ENCODE measurements at places on chromosomes 5 and 9.

GRCh38 chr9:133658442-133659431 is 22.6 kb downstream of the DBH start:
- DNase-seq: peak; percentile 81

- peak; percentile 59 for DNase-seq
Measured at GRCh38 chr9:96655198-96655851, at the start of gene PRXL2C. PRXL2C (minus strand) TSS chr9:96655317; CDS start chr9:96655281, 36 bp downstream.

- DNase-seq: no peak
Measured at GRCh38 chr9:131113655-131114054, 11.7 kb upstream of the NUP214 start.

DNA sequence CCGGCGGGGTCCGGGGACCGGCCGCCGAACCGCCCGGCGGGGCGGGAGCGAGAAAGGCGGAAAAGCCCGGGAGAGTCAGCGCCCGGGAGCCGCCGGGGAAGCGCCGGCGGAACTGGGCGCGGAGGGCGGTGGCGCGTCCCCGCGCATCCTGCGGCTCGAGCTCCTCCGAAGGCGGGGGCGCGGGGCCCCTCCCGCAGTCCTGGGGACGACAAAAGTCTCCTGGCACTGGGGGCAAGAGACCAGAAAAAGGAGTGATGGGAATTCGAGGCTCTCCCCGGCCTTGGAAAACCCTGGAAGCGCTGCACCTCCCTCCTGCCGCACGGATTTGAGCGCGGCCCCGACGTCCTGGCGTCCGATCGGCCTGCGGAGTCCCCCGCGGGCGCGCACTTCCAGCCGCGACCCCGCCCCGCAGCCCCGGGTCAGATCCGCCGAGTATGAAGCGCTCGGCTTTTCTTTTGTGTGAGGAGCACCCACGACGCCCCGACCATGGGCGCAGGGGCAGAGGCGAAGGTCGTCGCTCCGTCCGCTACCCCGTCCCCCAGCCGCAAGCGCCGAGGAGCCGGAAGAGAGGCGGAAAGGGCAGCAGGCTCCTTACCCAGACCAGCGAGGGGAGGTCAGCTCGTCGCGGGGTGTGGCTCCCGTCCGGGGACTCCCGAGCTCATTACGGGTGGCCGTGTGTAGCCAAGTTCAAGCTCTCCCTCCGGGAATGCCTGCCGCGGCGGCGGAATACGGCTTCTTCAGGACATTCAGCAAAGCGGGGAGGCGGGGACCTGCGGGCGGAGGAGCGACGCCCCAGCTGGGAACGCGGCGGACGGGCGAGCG is at the start of gene EPB41L4A:
TSS of gene EPB41L4A (minus strand) at position 114 of the 822 bp plus-strand sequence. CDS start 238 bp downstream, outside the sequence.
- DNase-seq: peak; percentile 53

- no peak for DNase-seq
Measured at GRCh38 chr9:120393386-120394057, 186.4 kb downstream of the CDK5RAP2 start.

- no peak for DNase-seq
Measured at GRCh38 chr9:132319421-132320110, 35.2 kb downstream of the SETX start.

DNA sequence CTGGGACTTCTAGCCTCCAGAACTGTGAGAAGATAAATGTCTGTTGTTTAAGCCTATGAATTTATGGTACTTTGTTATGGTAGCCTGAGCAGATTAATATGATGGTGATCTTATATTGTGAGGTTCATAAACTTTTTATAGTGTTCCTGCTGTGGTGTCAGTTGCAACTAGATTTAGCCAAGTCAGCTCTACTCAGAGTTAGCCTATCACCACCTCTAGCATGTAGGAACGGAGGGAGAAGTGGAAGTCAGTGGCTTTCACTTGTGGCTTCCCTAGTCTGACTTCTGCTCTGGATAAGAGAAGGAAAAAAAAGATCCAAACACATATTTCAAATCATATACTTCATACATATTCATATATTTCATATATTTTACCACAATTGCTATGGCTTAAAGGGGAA is 6.6 kb downstream of the POC5 start:
- DNase-seq: no peak

DNA sequence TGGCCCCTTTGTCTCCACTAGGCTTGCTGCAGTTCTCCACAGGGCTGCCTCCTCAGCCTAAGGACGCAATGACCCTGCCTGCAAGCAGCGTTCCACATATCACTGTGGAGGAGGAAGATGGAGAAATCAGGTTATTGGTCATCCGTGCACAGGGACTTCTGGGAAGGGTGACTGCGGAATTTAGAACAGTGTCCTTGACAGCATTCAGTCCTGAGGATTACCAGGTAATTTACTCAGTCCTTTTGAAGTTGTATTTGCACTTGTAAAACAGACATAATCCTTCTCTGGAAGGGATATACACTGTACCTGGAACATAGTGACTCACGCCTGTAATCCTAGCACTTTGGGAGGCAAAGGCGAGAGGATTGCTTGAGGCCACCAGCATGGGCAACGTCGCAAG is 116.6 kb downstream of the ADGRV1 start:
- no peak for DNase-seq

- no peak for DNase-seq
Measured at GRCh38 chr5:124071039-124071438, 559.1 kb downstream of the CSNK1G3 start.

DNA sequence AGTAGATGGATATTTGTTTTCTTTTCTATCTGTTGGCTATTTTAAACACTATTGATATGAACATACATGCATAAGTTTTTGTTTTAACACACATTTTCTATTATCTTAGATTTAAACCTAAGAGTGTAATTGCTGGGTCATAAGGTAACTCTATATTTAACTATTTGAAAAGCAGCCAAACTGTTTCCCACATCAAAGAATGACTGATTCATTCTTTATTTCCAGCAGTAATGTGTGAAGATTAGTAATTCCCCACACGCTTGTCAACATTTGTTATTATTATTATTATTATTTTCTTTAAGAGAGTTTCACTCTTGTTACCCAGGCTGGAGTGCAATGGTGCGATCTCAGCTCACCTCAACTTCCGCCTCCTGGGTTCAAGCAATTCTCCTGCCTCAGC is 1495.8 kb downstream of the EFNA5 start:
- no peak for DNase-seq

DNA sequence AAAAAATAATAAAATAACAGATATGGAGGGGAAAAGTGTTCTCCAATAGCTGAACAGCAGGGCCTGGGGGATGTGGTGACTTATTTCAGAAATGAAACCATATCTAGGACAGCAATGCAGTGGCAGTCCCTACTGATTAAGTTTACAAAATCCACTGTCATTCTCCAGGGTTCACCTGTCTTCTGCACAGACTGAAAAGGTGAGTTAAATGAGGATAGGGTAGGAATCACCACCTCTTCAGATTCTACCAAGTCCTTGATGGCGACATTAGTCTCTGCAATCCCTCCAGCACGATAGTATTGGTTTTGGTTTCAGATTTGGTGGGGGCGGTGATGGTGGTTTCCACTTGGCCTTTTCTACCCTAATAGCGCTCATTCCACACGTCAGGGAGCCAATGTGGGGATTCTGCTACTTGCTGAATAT is 32.3 kb upstream of the NPM1 start:
- DNase-seq: no peak

GRCh38 chr5:83665631-83666030 is 55.0 kb downstream of the HAPLN1 start:
- DNase-seq: no peak

DNA sequence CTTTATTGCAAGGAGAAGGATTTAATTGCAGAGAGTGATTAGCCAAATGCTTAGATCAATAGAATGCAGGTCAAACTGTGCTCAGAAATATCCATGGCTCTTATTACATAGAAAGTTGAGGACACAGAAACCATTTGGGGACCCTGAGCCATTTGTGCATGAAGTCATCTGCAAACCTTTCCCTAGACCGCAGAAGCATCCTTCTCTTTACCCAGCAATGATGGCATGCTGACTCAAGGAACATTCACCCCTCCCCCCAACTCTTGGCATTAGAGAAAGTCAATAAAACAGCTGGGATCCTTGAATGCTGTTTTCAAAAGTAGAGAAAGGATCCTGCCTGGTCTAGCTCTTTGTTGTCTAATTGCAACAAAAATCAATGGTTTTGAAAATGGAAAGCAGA is 73.5 kb downstream of the PPP2R2B start:
- peak; percentile 51 for DNase-seq

DNA sequence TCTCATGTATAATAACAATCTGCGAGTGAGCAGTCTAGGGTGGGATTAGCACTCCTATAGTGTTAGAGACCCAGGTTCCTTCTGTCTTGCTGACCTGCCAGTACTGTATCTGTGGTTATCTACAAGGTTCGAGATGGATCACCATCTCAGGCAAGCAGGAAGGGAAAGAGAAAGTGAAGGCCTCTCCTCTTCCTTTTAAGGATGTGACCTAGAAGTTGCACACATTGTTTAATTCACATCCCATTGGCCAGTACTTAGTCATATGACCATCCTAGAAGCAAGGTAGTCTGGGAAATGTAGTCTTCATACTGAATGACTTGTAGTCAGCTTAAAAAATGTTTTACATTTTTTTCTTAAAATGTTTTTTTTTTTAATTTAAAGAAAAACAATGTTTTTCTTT is 168.6 kb downstream of the CARTPT start:
- peak; percentile 37 for DNase-seq

- DNase-seq: no peak
Measured at GRCh38 chr5:159819591-159820411, 96.5 kb upstream of the ADRA1B start.

DNA sequence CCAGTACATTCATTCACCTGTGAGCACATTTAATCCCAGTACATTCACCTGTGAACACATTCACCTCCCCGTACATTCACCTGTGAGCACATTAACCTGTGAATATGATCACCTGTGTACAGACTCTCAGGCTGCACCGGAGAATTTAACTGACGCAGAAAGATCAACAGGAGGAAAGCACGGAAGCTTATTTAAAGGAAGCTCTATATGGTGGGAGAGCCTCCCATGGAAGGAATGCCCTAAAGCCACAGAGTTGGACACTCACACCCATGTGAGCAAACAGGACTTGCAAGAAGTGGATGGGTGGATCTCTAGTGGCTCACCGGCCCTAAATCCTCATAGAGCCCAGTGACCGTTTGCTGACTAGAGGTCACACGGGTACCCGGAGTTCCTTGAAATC is 38.2 kb downstream of the TRIP13 start:
- no peak for DNase-seq

GRCh38 chr9:35073279-35073612 is 821 bp upstream of the VCP start:
- no peak for DNase-seq

GRCh38 chr9:90128587-90129190 is 513.9 kb downstream of the DIRAS2 start:
- DNase-seq: no peak

GRCh38 chr5:60205071-60205470 is 311.5 kb upstream of the PDE4D start:
- DNase-seq: no peak

GRCh38 chr9:90810691-90811090 is 9.1 kb downstream of the SYK start:
- no peak for DNase-seq

GRCh38 chr9:88975966-88976889 is 15.0 kb upstream of the S1PR3 start:
- DNase-seq: no peak

GRCh38 chr5:126267438-126267837 is 155.8 kb upstream of the GRAMD2B start:
- no peak for DNase-seq

DNA sequence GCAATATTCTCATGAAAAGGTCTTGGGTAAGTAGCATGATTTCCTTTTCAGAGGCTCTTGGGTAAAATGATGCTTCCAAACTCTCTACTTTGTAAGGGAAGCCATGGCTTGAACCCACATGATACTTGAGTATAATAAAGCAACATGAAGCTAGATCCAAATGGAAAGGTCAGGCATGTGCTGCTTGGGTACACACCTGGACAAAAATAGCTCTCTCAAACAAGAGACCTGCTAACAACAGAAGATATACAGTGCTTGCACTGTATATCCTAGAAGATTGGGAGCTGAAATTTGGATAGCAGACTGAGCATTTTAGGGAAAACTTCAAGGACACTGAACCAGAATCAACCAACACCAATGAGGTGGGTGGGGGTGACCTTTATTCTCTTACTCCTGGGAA is 40.2 kb downstream of the NMUR2 start:
- DNase-seq: peak; percentile 14

GRCh38 chr5:112995764-112996618 is 19.4 kb downstream of the DCP2 start:
- peak; percentile 49 for DNase-seq

DNA sequence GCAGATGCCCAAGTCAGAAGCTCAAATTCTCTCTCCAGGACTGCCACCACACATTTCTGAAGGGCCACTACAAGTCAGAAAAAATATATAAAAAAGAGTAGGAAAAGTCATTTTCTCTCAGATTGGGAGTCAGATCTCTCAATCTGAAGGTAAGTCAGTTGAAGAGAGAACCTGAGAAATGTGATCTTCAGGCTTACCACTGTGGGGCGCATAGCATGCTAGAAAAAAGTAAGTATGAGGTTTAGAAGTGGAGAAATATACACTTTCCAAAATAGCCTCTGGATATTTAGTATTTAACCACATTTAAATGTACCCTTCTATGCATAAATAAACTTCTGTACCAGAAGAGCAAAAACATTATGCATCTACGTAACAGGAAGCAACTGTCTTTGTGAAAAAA is 800.7 kb upstream of the CTNND2 start:
- peak; percentile 0 for DNase-seq

- no peak for DNase-seq
Measured at GRCh38 chr9:89536600-89536999, 38.7 kb upstream of the SEMA4D start.

DNA sequence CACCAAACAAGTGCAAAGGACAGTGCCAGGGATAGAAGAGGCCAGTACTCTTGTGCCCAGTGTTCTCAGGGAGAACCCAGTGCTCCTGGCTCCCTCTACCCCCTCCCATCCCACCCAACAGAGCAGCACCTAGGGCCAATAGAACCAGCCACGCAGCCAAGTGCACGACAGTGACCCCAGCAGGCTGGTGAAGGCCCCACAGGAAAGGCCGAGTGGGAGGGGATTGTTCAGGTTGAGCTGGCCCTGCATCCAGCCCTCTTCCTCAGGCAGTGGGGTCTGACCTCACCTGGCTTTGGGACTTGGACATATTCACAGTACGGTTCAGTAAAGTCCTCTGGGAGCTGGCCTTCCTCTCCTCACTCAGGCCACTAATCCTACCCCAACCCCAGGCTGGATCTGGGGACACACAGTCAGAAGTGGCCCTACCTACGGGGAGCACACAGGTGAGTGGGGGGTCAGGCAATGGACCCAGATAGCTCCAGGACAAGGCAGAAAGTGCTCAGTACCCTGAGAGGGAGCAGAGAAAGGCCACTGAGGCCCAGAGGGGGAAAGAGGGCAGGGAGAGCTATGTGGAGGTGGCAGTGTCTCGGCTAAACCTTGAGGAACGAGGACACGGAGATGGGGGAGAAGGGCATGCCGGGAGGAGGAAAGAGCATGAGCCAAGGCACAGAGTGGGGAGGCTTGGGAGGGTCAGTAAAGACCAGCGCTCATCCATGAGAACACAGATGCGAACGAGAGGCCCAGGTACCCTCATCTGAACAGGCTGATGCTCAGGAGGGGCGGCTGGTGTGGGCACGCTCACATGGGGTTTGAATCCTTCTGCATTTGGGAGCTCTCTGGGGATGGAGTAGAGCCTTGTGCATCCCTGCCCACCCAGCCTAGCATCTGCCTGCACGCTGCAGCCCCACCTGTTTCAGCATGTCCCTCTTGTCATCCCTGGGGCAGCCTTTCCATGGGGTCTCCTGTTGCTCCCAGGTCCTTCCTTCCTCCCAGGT is 25.6 kb downstream of the POLR1E start:
- no peak for DNase-seq

- DNase-seq: no peak
Measured at GRCh38 chr9:135065151-135065550, 22.3 kb upstream of the OLFM1 start.

- no peak for DNase-seq
Measured at GRCh38 chr5:155106221-155106620, 92.7 kb downstream of the KIF4B start.

GRCh38 chr5:91255396-91256141 is 127.5 kb downstream of the ARRDC3 start:
- no peak for DNase-seq
